Thoracic aorta (tissue), 2 donors: ENCODE measurements at places on chromosomes 1 and 21. TPM values are rescaled to one million over a fixed set of nuclear protein-coding genes. Genes with fewer than 3 reads are reported as not detected.

DNA sequence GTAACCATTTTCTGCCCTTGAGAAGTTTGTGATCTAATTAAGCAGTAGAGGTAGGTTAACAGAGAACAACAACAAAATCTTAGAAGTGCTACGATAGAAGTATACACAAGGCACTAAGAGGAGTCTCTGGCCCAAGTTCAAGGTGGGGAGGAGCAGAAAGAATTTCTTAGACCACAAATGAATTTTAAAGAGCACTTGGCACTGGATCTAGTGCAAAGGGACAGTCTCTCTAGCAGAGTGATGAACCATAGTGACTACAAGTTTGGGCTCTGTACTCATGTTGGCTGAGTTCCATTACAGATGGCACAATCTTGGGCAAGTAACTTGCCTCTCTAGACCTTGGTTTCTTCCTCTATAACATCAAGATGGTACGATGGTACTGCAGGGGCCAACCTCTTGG is 33.3 kb upstream of the PIGC start:
- DNase-seq: no peak

GRCh38 chr21:36103434-36103833 is 31.4 kb upstream of the CBR3 start:
- DNase-seq: no peak

- DNase-seq: no peak
These were observed 1.9 kb upstream of the MAD2L2 start for GRCh38 chr1:11682799-11683198.

DNA sequence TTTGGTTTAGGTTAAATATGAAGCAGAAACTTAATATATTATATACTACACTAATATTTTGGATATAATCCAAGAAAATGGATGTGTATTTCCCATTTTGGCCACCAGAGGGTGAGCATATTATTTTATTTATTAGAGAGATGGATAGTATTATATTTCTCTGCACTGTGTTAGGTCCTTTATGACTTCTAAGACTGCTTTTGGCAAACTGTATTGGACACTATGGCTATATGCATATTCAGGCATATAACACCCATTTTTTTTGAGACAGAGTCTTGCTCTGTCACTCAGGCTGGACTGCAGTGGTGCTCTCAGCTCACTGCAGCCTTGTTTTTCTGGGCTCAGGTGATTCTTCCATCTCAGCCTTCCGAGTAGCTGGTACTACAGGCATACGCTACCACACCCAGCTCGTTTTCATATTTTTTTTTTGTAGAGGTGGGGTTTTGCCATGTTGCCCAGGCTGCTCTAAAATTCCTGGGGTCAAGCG is 17.8 kb upstream of the PGM1 start:
- no peak for DNase-seq

The SLC2A5 gene
- 3.9 TPM for total RNA-seq

The ATAD3C gene
- 0.27 TPM for total RNA-seq

The SPRR1B gene
- not detected for total RNA-seq
